ENCODE measurements at places on chromosomes 3 and 15. TPM values are rescaled to one million over a fixed set of nuclear protein-coding genes. Genes with fewer than 3 reads are reported as not detected.

- H3K27me3 ChIP-seq: no peaks in the 10 kb centered on the region
- H3K4me1 ChIP-seq: no peaks in the 10 kb centered on the region
- H3K36me3 ChIP-seq: no peaks in the 10 kb centered on the region
- H3K4me3 ChIP-seq: no peak overlapping the region
- no peak for DNase-seq
- no peak overlapping the region for H3K27ac ChIP-seq
Measured at GRCh38 chr3:133925960-133926735, 30.5 kb upstream of the RAB6B start.

DNA sequence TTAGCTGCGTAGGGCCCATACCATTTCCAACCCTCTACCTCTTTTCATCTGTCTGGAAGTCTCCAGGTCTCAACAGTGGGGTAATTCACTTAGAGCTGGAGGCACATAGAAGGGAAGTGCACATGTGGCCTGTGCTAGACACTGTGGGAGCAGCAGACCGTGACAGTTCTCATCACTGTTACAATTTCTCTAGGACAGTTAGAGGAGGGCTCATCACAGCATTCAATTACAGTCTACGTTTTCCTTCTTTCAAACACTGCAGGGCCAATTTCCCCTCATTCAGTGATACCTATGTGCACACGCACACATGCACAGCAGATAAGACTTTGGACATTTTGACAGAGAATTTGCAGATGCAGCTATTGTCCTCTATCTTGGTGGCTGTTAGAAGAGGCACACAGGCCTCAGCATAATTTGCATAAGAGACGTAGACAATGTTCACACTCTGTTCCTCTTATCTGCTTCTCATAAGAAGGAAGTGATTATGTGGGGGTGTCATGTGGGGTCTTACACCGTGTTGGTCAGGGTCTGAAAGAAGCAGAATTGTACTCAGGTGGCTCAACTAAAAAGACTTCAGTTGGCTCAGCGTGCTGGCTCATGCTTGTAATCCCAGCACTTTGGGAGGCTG is 12.6 kb upstream of the HRG start:
- no peaks in the 10 kb centered on the region for H3K27me3 ChIP-seq
- H3K4me1 ChIP-seq: no peaks in the 10 kb centered on the region
- H3K36me3 ChIP-seq: no peaks in the 10 kb centered on the region
- DNase-seq: no peak
- H3K4me3 ChIP-seq: no peak overlapping the region
- no peak overlapping the region for H3K27ac ChIP-seq

GOLGA6D gene
- total RNA-seq: not detected

DNA sequence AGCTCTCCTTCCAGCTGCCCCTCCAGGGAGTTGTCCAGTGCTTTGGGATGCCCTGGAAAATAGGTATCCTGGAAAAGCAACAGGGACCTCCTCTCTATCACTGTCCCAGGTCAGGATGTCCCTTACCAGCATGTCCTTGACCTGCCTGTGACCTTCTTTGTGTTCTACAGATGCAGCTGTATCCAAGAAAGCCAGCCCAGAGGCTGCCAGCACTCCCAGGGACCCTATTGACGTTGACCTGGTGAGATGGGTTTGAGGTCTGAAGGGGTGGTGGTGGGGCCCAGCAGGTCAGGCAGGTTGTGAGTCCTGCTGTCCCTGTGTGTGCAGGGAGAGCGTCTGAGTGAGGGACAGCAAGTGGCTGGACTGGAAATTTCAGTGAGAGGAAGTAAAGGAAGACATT is 30.2 kb downstream of the PML start:
- no peaks in the 10 kb centered on the region for H3K4me1 ChIP-seq
- no peak overlapping the region for H3K4me3 ChIP-seq
- H3K36me3 ChIP-seq: no peaks in the 10 kb centered on the region
- no peaks in the 10 kb centered on the region for H3K27me3 ChIP-seq

TNNC1 gene
- 3.0 TPM for total RNA-seq

DNA sequence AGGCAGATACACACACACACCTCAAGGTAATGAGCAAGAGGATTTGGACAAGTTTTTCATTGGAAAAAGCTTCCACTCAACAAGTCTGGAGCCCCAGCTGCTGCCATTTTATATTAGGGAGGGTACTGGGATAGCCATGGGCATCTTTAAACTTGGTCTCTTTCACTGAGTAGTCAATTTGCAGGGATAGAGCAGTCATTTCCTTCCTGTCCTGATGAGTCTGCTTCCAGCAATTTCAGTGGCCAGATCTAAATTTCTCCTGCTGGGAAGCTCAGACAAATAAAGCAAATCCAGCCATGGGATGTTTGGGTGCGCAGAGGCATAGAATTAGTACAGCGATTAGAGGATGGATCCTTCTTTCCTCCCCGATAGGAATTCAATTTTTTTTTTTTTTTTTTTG is 874 bp upstream of the ERC2 start:
- H3K4me1 ChIP-seq: no peaks in the 10 kb centered on the region
- DNase-seq: no peak
- H3K27me3 ChIP-seq: no peaks in the 10 kb centered on the region
- H3K27ac ChIP-seq: no peak overlapping the region

GRCh38 chr15:91348752-91349500 is 248.9 kb downstream of the SV2B start:
- no peaks in the 10 kb centered on the region for H3K36me3 ChIP-seq
- no peaks in the 10 kb centered on the region for H3K27me3 ChIP-seq
- no peak overlapping the region for H3K4me3 ChIP-seq
- DNase-seq: no peak
- no peaks in the 10 kb centered on the region for H3K4me1 ChIP-seq
- no peak overlapping the region for H3K27ac ChIP-seq

C3orf20 gene
- total RNA-seq: 0.07 TPM

DNA sequence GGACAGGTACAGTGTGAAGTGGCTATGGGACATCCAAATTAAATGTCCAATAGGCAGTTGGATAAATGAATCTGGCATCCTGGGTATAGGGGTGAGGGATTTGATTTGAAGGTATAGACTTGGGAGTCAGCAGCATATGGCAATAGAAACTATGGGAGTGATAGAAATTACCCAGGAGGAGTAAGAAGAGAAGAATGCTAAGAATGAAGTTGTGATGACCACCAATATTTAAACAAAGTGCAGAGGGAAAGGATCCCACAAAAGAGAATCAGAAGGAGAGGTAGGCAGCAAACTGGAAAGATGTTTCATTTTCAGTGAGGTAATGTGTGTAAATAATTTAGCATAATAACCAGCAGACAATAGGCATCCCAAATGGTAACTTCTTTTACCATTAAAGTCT is 13.8 kb upstream of the MSL2 start:
- no peak overlapping the region for H3K27ac ChIP-seq
- H3K36me3 ChIP-seq: no peaks in the 10 kb centered on the region
- no peaks in the 10 kb centered on the region for H3K27me3 ChIP-seq
- H3K4me1 ChIP-seq: no peaks in the 10 kb centered on the region

- peak overlapping the region; percentile 100 for H3K27ac ChIP-seq
- DNase-seq: no peak
- no peaks in the 10 kb centered on the region for H3K4me1 ChIP-seq
- no peaks in the 10 kb centered on the region for H3K36me3 ChIP-seq
- H3K27me3 ChIP-seq: no peaks in the 10 kb centered on the region
Measured at GRCh38 chr3:12661926-12662592, 1.9 kb downstream of the RAF1 start.

SLC24A5 gene
- 0.29 TPM for total RNA-seq

DNA sequence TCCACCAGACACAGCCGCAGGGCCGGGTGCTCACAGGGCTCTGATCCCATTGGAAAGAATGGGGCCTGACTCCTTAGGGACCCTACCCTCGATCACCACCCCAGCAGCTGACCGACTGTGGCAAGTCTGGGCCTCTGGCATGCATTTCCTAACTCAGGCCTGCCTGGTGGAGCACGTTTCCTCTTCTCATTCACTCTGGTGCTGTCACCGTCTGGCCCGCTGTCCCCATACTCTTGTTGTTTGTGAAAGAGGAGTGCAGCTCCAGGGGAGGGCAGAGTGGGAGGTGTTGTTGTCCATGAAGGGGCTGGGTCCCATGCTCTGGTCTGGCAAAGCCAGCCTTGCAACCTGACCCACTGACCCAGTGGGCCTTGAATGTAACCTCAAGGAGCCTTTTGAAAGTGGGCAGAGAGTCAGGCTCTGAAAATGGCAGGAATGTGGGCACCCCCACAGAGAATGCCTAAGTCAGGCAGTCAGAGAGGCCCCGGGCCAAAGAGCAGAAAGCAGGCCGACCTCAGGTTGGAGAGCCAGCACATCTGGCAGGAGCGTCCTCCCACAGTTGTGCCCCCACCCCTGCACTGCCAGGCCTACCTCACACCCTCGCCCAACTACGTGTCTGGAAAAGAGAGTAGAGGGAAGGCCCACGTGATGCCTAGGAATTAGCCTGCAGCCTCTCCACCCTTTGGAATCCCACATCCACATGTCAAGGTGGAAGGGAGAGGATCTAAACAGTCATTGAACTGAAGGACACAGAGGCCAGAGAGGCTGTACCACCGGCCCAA is 10.9 kb downstream of the SEMA7A start:
- no peaks in the 10 kb centered on the region for H3K36me3 ChIP-seq
- DNase-seq: no peak
- H3K27ac ChIP-seq: peak overlapping the region; percentile 45
- no peak overlapping the region for H3K4me3 ChIP-seq
- H3K4me1 ChIP-seq: peaks cover 18% of the 10 kb centered on the region

GRCh38 chr3:66496746-66497145 is 4.1 kb downstream of the LRIG1 start:
- DNase-seq: no peak
- no peak overlapping the region for H3K4me3 ChIP-seq
- no peaks in the 10 kb centered on the region for H3K27me3 ChIP-seq
- H3K4me1 ChIP-seq: peaks cover under 1% of the 10 kb centered on the region
- peak overlapping the region; percentile 96 for H3K27ac ChIP-seq
- H3K36me3 ChIP-seq: no peaks in the 10 kb centered on the region

UPK1B gene
- total RNA-seq: not detected

NAALADL2 gene
- total RNA-seq: 0.26 TPM

- H3K27ac ChIP-seq: no peak overlapping the region
- no peaks in the 10 kb centered on the region for H3K36me3 ChIP-seq
- H3K27me3 ChIP-seq: no peaks in the 10 kb centered on the region
Measured at GRCh38 chr3:17639257-17639656, 103.2 kb downstream of the TBC1D5 start.

- no peak overlapping the region for H3K27ac ChIP-seq
- H3K36me3 ChIP-seq: no peaks in the 10 kb centered on the region
- no peaks in the 10 kb centered on the region for H3K27me3 ChIP-seq
- H3K4me1 ChIP-seq: no peaks in the 10 kb centered on the region
- no peak for DNase-seq
- no peak overlapping the region for H3K4me3 ChIP-seq
Measured at GRCh38 chr3:109081746-109082510, 36.0 kb downstream of the MORC1 start.

Data from uterus (tissue), 4 donors.